ENCODE measurements at places on chromosomes 7 and 10.
A peak's percentile ranks its signal among the peaks of the same experiment; 100 is the strongest.

GRCh38 chr7:36775676-36776075 is 51.4 kb upstream of the AOAH start:
- DNase-seq, result no peak

DNA sequence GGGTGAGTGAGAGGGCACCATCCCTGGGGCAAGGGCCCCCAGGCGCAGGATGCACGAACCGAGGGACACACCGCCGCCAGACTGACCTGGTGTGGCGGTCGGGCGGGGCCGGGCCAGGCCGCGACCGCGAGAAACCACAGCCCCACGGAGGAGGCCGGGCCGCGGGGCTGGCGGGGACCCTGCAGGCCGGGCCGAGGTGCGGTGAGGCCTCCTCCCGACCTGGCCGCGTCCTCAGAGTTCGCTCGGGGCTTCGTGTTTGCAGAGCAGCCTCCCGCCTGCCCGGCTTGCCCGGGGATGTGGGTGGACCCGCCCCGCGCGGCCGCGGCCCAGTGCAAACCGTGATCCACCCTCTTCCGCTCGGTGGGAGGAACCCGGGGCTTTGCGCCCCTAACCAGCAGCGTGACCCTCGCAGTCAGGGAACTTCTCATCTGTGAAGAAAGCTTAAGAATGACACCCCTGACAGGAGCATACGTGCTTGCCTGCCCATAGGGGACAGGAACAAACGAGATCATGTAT is 20.6 kb upstream of the HOXA13 start:
- DNase-seq, result no peak

DNA sequence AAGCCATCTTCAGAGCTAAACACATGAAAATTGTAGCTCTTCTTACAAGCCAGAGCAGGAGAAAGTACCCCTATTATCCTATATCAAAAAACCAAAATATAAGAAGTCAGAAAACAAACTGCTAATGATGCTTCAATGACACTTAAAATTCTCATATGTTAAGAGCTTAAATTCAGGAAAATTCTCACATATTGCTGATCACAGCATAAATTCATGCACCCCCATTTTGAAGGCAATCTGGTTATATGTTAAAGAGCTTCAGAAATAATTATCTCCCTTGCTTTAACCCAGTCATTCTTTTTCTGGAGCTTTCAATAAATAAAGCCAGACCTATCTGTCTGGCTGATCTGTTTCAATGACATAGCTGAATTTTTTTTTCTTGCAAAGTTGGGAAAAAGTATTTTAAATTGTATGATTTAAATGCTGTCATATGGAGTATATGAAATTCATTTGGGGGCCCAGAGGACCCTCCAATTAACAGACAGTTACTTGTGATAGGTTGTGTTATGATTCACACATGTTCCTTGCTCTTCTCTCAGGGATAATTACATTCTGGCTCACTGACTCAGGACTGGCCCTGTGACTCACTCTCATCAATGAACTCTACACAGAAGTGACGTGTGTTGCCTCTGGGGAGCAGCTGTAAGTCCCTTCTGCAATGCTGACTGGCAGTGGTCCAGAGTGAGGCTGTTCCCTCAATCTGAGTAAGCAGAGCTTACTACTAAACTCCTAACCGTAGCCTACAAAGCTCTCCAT is 85.2 kb downstream of the HGF start:
- DNase-seq, result peak; percentile 51

DNA sequence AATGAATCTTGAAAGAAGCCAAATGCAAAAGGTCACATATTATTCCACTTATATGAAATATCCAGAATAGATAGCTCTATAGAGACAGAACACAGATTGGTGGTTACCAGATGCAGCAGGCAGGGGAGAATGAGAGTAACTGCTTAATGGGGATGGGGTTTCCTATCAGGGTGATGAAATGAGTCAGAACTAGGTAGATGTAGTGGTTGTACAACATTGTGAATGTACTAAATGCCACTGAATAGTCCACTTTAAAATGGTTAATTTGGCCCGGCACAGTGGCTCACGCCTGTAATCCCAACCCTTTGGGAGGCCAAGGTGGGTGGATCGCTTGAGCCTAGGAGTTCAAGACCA is 9.4 kb upstream of the SLC25A28 start:
- DNase-seq, result no peak

- DNase-seq, result no peak
These were observed 45.4 kb upstream of the NAMPT start for GRCh38 chr7:106329971-106330733.

GRCh38 chr7:94394437-94395140 is at the start of gene COL1A2:
COL1A2 (plus strand) TSS chr7:94394895; CDS start chr7:94395032, 137 bp downstream.
- peak; percentile 61 for DNase-seq

- no peak for DNase-seq
These were observed 9.7 kb downstream of the TM9SF3 start for GRCh38 chr10:96577069-96577468.

GRCh38 chr10:119103903-119104653 is at the start of gene DENND10:
DENND10 (plus strand) TSS chr10:119104113; CDS start chr10:119104143, 30 bp downstream.
- DNase-seq, result peak; percentile 89

GRCh38 chr10:75613685-75614504 is 182.5 kb downstream of the LRMDA start:
- DNase-seq, result no peak

DNA sequence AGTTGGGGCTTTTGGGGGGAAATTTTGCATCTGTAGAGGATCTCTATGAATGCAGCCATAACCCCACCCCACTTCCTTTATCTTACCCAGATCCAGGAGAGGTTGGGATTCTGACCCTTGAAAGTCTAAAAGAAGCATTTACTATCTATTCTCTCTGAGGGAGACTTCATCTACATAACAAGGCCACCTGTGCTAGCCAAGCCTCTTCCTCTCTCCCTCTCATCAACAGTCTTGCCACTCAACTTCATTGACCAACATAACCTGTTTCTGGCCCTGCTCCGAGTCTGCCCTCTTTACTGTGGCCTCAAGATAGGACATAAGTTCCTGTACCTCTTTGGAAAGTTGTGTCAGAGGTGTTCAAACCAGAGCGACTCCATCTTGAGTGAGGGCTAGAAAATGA is 19.4 kb downstream of the TUBAL3 start:
- DNase-seq, result no peak

DNA sequence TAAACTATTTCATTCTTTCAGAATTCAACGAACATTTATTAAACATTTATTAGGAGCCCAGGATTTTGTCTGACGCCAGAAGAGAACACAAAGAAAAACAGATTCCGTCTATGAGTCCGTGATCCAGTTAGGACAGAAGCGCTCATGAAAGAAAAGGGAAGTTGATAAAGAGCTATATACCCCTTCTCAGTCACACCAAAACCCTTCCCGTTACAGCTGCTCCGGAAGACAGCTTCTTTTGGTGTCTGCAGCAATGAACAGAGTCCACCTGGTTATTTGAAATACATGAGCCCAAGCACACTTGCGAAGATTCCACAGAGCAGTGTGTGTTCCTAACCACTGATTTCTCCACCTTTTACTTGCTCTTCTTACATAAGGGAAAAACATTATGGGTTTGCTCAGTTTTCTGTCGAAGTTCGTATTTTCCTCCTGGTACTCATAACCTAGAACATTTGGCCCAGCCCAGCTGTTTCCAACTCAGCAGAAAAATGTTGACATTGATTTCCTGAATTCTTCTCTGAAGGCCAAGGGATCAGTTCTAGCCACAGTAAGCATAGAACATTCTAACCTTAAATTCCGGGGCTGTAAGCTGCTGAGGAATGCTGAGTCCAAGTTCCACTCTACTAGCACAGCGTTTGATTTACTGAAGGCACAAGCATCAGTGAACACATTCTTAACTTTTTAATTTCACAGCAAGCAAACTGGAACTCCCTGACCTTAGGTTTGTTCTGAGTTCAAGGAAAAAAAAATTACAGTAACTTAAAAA is 206.5 kb downstream of the SORCS1 start:
- no peak for DNase-seq

GRCh38 chr7:36299223-36299774 is 90.4 kb upstream of the ANLN start:
- DNase-seq, result no peak

- DNase-seq, result no peak
These were observed 108.3 kb downstream of the AOAH start for GRCh38 chr7:36615852-36616540.

GRCh38 chr10:3948843-3949242 is 163.8 kb upstream of the KLF6 start:
- peak; percentile 65 for DNase-seq

DNA sequence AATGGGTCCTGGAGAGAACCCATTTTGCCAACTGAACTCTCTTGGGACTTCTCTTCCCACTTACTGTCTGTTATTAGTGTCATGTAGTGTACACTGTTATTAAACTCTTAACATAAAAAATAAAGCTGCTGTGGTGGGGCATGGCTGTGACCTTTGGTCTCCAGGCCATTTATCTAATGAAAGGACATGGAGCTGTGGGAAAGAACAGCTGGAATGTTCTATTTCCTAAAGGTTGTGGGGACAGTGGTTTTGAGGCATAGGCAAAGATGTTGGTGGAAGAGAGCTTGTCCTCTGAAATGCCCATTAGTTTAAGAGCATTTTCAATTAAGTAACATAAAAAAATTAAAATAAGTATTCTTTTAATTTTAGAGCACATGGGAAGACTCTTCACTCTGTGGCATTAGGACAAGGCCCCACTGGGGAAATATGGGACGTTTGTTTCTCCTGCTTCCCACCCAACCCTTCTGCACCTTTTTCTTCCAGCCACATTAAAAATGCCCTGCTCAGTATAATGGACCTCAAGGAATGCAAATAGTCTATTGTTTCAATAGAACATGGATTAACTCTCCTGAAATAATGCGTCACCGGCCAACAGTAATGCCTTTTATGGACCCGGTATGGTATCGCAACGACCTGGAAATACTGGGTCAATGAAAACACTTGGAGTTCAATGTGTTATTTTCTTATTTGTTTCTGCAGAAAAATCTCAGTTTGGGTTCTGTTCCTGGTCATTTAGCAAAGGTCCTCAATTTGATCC is 149.6 kb downstream of the BUB3 start:
- no peak for DNase-seq

DNA sequence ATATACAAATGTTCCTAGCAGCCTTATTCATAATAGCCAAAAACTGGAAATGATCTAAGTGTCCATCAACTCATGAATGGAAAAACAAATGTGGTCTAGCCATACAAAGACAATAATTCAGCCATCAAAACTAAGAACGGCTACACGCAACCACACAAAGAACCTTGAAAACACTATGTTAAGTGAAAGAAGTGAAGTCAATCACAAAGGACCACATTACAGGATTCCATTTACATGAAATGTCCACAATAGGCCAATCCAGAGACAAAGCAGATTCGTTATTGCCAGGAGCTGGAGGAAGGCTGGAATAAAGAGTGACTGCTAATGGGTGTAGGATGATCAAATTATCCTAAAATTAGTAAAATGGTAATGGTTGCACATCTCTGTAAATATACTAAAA is 21.1 kb downstream of the MKRN1 start:
- DNase-seq, result no peak

DNA sequence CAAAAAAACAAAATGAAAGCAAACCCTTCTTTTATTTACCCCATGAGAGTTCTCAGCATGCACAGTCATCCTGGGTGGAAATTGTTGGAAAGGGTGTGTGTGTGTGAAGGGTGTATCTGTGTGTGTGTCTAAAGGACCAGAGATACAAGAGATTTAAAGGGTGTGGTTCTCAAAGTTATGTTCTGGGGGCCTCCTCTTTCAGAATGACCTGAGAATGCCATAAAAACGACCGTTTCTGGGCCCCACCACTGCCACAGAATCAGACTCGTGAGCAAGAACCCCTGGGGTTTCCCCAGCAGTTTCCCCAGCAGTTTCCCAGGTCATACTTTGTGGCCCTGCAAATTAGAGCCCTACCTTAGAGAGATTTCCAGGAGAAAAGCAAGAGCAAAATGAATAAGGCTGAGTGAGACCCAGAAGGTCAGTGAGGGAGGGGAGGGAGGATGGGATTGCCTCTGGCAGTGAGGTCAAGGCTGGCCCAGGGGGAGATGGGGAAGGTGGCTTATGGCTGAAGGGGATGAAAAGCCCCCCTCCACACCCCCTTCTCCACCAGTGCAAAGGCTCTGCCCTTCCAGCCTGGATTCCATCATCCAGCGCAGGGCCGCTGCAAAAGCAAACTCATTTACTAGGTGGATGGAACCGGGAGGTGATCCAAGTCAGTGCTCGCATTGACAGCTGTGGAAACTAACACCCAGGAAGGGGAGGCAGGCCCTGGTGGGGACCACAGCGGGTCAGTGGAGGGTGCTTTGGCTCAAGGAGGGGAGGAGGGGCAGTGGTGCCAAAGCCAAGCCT is 10.2 kb downstream of the PYROXD2 start:
- no peak for DNase-seq

- no peak for DNase-seq
These were observed 26.8 kb upstream of the ZNF746 start for GRCh38 chr7:149524394-149524793.

- no peak for DNase-seq
These were observed 328.5 kb upstream of the AUTS2 start for GRCh38 chr7:69269806-69270205.

DNA sequence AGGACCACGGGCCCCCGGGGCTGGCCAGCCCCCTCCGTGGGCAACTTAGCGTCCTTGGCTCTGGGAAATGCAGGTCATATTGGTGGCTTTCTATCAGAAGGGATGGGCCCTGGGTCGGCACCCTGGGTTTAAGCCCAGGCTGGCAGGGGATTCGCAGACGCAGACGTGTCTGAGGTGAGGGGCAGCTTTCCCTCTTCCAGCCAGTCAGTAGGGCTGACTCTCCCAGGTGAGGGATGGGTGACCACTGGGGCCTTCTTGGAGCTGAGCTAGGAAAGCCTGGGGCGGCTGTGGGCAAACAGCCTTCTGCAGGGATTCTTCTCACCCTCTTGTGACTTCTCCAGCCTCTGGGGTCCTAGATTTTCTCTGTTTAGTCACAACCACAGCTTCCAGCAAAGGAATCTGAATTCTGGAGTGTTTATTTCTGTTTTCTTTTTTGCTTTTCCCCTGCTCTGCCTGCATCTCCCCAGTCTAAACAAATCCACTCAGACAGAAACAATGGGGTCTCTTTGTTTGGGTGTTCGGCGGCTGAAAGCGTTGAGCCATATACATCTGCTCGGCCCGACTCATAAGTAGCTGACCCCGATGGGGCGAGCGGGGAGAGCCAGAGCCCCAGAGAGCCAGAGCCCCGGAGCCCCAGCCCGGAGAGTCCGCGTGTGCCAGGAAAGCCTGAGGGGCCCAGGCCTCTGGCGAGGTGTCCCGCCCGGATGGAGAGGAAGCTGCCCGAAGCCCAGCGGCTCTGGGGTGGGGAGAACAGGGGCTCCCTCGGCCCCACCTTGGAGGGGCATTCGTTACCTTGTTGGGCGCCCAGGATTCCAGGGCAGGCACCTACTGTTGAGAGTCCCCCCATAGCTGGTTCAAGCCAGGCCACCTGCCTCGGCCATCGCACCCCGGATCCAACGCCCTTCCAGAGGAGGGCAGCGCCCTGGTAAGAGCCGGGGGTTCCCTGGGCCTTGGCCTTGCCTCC is 2.0 kb downstream of the MNX1 start:
- DNase-seq, result peak; percentile 50

DNA sequence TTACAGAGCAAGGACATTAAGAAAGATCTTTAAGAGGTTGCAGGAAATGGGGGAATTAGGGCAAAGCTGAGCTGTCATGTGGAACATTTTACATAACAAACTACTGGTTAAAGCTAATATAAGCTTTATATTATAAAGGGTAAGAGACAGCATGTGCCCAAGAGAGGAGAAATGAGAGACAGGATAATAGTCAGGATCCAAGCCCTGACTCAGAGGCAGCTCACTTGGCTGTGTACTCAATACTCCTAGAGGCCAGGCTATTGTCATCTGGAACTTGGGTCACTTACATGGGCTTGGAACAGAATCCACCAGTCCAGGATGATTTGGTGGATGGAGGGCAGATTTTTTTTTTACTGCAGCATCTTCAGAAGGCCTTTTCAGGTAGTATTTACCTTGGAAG is 418.6 kb upstream of the ZMIZ1 start:
- DNase-seq, result no peak

Measured in mucosa of descending colon (tissue), 3 donors.